CD4-positive, alpha-beta T cell treated with Interferon alpha-2 for 1 hour (primary cell): ENCODE measurements at places on chromosomes 5 and 9.

GRCh38 chr5:132267931-132268768 is 10.7 kb downstream of the PDLIM4 start:
- DNase-seq = no peak

DNA sequence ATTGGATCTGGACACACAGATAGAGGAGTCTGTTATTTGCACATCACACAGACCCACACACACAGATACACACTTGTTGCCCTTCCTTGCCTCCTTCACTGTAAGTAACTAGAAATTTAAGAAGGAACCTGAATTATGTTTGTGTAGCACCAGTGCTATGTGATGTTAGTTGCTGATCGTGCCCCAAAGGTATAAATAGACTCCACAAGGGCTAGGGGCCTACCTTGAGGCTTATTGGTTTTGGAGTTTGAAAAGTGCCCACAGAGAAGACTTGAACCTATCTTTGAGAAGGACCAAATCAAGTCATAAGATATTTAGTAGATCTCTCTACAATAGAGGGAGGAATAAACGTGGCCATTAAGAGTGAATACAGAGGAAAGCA is 8.8 kb upstream of the TGFBI start:
- DNase-seq = no peak

DNA sequence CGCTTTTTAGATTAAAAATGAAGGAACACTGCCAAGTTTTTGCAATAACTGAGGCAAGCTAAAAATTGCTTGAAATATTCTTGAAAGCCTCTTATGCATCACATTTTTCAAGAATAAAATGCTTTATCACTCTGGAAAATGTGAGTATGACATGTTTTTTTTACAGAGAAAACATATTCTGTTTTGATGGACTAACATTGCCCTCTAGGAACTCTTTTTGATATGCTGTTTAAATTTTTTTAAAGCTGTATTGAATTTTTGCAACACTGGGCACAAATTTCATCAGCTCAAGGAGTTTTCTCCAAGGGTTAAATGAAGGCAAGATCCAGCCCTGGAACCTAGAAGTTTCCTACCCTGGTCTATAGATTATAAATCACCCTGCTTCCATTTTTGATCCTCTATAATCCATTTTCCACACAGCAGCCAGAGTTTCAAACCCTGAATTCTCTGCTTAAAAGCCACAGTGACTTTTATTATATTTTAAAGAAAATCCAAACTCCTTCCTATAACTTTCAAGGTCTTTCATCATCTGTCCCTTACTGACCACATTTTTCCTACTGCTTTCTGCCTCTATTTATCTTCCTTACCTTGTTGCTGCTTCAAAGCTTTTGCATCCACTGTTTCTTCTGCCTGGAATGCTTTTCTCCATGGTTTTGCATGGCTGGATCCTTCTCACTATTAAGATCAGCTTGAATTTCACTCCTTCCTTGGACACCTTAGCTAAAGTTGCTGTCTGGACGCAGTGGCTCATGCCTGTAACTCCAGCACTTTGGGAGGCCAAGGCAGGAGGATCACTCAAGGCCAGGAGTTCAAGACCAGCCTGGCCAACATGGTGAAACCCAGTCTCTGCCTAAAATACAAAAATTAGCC is 60.9 kb downstream of the IL31RA start:
- DNase-seq = no peak

GRCh38 chr9:112501287-112501686 is 14.7 kb downstream of the KIAA1958 start:
- no peak for DNase-seq

DNA sequence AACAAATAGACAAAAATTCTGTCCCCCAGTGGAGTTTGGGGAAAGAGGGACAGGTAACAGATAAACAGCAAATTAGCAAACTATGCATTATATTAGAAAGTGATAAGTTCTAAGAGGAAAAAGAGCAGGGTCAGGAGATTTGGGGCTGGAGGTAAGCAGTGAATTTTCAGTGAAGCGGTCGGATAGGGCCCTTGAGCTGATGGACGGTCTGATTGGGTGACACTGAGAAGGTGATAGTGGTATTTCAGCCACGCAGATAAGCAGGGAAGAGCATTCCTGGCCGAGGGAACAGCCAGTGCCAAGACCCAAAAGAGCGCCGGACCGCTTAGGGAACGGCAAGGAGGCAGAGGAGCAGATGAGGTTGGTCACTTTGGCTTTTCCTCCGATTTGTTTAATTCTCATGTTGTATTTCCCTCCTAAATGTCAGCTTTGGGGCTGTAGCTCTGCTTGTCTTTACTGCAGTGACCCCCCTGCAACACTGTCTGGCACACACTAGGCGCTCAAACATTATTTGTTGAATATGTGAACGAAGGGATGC is 1.1 kb upstream of the PTPN3 start:
- DNase-seq = no peak

DNA sequence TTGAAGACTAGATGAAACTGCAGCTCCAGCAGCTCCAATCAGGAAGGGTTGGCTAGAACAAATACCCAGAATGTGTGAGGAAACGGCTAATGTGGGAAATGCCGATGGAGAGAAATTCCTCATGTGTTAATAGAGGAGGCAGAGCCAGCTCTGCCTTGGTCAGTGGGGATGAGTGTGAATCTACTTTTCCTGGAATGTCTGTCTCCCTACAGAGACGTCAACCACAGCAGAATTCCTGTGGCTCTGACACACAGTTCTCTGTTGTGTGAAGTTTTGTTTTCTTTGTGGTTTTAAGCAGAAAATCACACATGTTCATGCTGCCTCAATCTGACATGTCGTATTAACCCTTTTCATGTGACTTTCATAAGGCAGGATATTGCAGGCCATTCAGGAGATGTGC is 476.6 kb upstream of the WWC1 start:
- no peak for DNase-seq

GRCh38 chr9:69027355-69028097 is 8.0 kb upstream of the FXN start:
- DNase-seq = peak; percentile 72
